Mucosa of descending colon (tissue), 3 donors: ENCODE measurements at places on chromosomes 2 and 18.

GRCh38 chr2:16165518-16166326 is 225.4 kb downstream of the MYCN start:
- DNase-seq: no peak

- no peak for DNase-seq
Measured at GRCh38 chr2:9767656-9768281, 75.5 kb upstream of the TAF1B start.

GRCh38 chr2:221270806-221271205 is 301.3 kb downstream of the EPHA4 start:
- DNase-seq: no peak

- no peak for DNase-seq
Measured at GRCh38 chr2:200063155-200063554, 107.8 kb downstream of the MAIP1 start.

DNA sequence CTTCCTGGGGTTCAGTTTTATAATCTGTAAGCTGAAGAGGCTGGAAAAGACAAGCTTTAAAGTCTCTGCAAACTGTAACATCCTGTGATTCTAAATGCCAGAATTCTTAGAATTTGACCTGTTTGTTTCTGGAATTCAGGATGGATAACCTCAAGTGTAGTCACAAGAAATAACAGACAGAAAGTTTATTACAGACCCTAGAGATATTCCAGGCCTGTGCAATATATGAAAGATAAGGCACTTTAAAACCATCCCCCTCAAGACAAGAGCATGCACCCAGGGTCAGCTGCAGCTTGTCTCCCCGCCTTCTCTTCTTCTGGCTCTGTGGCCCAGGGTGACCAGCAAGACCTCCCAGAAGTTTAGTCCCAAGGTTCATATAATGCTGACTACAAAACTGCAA is 298.7 kb upstream of the ACVR2A start:
- DNase-seq: no peak

DNA sequence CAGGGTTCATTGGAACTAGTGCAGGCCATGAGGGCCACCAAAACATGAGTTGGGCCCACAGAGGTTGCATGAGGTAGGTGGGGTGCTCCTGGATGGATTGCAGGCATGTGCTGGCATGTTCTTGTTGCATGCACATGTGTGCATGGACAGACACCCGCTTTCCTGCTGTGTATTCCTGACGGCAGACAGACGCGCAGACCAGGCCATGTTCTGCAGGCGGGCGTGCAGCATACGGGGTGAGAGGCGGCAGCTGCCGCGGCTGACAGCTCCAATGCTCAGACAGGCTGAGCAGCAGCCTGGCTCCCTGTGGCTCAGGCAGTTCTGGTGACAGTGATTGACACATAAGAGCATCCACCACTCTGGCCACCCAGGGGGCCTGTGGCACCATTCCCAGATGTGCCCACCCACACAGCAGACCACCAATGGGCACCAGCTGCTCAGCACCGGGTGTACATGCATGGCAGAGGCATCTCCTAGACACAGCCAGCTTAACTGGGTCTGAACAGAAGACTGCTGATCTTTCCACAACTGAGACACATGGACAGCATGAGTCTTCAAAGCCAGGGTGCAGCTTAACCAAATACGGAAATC is 21.2 kb downstream of the HS1BP3 start:
- peak; percentile 23 for DNase-seq

GRCh38 chr18:59001721-59002120 is 137.0 kb downstream of the ZNF532 start:
- DNase-seq: no peak

GRCh38 chr18:55031576-55031975 is 72.3 kb upstream of the CCDC68 start:
- DNase-seq: no peak

GRCh38 chr2:97660775-97661389 is 3.0 kb downstream of the ACTR1B start:
- DNase-seq: no peak

DNA sequence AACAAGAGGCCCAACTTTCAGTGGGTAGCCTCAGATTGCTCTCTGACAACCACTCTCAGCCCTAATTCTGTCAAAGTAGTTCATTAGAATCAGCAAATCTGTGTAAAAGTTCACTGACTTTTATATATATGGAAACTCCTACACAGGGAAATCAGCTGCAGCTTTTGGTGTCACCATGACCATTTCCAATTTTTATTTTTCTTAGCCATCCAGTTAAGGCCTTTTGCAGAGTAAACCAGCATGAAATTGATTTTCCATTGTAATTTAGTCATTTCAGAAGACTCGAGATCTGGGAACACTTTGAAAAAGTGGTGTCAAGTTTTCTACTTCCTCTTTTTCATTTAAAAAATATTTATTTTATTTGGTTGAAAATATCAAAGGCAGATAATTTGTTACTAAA is 263.2 kb downstream of the TMEM182 start:
- DNase-seq: no peak

GRCh38 chr2:79619442-79619841 is 106.6 kb downstream of the CTNNA2 start:
- no peak for DNase-seq

DNA sequence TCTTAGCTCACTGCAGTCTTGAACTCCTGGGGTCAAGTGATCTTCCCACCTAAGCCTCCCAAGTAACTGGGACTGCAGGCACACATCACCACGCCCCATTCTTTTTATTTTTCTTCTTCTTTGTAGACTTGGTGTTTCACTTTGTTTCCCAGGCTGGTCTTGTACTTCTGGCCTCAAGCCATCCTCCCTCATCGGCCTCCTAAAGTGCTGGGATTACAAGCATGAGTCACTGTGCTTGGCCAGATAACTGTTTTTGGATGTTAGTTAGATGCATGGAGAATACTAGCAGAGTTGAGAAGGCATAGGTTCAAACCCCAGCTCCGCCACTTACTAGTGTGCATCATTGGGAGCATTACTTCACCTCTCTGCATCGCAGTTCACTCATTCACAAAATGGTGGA is 88.3 kb downstream of the TXNL1 start:
- DNase-seq: no peak

GRCh38 chr2:240795916-240796510 is 24.0 kb downstream of the KIF1A start:
- no peak for DNase-seq

GRCh38 chr2:136255648-136256461 is 137.9 kb upstream of the CXCR4 start:
- DNase-seq: no peak

DNA sequence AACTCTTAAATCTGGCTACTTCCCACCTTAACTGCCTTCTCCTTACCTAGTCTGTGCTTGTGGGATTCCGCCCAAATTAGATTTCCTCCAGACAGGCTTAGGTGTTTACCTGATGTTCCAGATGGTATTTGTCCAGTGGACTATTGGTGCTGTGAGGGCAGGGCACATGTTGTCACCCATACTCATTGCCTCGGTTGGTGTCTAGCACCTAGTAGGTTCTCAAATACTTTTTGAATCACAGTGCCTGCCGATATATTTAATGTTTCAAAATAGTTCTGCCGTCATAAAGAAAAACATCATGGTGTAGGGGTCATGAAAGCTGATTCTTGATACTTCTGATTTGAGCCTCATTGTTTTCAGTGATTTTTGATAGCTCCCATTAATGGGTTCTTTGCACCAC is 1.1 kb downstream of the SEPTIN2 start:
- DNase-seq: peak; percentile 25

DNA sequence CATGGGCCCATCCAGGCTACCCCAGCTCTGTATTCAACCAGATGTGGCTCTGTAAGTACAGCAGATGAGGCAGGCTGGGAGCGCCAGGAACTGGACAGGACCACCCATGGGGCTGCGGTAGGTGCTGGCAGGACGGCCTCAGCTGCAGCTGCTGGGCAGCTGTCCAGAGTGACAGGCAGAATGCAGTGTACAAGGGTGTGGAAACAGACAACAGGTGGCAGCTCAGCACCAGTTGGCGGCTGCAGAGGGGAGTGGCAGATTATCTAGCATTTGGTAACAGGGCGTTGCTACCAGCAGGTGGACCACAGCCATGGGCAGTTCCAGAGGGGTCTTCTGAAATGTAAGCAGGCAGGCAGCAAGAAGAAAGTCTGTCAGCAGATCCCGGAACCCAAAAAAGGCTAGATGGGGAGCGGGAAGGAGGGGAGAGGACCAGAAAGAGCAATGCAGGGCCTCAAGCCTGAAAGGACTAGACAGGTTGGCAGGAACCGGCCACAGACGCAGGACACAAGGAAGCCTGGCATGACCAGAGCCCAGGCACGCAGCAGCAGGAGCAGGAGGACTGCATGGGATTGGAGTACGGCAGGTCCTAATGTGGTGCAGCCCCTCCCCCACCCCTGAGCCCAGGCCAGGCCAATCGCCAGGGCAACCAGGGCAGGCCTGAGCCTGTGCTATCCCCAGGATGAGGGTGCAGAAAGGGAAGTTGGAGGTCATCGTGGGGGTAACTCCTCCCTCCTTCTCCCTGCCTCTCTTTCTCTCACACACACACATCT is 24.7 kb downstream of the PKDCC start:
- peak; percentile 91 for DNase-seq

GRCh38 chr2:97906307-97906706 is 89.4 kb downstream of the TMEM131 start:
- no peak for DNase-seq

GRCh38 chr2:50178050-50178449 is 853.9 kb downstream of the NRXN1 start:
- DNase-seq: no peak

DNA sequence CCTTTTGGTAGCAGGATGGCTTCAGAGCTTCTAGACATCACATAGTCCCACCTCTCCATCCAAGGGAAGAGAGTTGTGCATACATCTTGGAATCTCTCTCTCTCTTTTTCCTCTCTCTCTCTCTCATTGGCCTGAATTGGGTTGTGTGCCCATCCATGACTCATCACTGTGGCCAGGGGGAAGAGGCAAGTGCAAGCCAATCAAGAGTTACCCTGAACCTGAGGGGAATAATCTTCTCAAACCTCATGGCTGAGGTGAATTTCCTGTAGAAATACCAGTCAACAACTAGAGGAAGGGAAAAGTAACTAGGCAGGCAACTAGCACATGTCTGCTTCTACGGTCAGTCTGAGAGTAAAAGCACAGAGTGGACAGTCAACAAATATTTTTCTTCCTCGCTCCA is 7.3 kb upstream of the CHN1 start:
- DNase-seq: no peak

DNA sequence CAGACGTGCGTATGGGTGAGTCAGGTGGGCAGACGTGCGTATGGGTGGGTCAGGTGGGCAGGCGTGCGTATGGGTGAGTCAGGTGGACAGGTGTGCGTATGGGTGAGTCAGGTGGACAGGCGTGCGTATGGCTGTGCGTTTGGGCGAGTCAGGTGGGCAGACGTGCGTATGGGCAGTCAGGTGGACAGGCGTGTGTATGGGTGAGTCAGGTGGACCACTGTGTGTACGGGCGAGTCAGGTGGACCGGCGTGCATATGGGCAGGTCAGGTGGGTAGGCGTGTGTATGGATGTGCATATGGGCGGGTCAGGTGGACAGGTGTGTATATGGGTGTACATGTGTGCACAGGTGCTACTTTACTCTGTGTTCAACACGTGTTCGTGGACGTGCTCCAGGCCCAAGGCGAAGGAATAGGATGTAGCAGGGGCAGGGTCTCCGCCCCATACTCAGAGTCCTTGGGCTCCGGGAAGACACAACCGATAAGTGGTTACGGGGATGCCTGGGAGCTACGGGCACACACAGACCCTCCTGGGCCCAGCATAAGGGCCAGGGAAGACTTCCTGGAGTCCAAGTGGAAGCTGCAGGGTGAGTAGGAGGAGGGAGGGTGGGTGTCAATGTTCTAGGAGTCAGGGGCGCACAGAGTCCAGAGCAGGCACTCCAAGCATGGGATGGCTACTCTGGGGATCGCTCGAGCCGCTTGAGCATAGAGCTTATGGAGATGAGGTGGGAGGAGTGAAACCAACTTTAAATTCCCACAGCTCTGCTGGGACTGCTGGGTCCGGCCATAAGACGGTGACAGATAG is 27.1 kb upstream of the KLF11 start:
- DNase-seq: peak; percentile 38

GRCh38 chr2:144431392-144431783 is 88.5 kb downstream of the ZEB2 start:
- no peak for DNase-seq

GRCh38 chr2:37415128-37415820 is 70.8 kb downstream of the QPCT start:
- DNase-seq: no peak

DNA sequence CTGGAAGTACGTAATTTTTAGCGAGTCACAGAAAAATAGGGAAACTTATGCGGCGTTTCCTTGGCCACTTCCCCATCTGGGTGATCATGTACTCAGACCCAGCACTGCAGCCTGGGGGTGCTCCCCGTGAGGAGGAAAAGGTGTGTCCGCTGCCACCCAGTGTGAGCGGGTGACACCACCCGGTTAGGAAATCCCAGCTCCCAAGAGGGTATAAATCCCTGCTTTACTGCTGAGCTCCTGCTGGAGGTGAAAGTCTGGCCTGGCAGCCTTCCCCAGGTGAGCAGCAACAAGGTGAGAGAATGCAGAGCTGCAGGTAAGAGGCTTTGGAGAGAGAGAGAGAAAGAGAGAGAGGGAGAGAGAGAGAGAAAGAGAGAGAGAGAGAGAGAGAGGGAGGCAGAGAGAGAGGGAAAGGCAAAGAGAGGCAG is at the start of gene IL1R2:
IL1R2 (plus strand) TSS at position 240 of the 425 bp plus-strand sequence. CDS start 16,616 bp downstream, outside the sequence.
- DNase-seq: peak; percentile 79

DNA sequence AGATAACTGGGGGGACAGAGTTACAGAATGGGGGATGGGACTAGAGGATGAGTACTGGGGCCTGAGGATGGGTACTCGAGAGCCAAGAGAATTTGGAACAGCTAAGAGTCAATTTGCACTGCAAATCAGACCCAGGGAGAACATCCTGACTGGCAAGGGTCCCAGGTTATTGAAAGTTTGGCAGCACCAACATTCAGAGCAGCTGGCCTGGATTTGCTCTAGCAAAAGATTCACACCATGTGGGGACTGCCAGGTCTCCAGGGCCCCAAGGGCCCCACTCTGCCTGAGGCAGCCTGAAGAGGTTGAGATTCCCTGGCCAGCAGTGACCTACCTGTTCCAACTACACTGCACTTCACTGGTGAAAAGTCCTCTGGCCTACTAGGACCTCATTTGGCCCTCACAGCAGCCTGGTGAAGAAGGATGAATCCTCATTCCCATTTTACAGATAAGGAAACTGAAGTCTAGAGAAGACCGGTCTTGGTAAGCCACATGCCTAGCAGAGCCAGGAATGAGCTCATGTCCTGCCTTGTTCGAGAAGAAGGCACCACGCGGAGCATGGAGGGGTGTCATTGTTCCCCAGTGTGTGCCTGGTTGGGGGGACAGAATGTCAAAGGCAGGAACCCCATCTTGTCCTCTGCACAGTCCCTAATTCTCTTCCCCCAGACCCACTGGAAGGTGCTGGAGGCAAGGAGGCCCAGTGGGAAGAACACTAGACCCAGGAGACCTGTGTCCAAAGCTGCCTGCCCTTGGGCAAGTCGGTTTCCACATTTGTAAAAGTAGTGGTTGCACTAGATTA is 258.6 kb downstream of the TNS1 start:
- no peak for DNase-seq

GRCh38 chr2:175010848-175011254 is 5.7 kb upstream of the CHN1 start:
- no peak for DNase-seq

GRCh38 chr2:313991-314390 is 26.1 kb upstream of the ALKAL2 start:
- no peak for DNase-seq
